ENCODE measurements at places on chromosomes 2 and 18. TPM values are rescaled to one million over a fixed set of nuclear protein-coding genes. Genes with fewer than 3 reads are reported as not detected.

The NTSR2 gene
- total RNA-seq, result not detected

DNA sequence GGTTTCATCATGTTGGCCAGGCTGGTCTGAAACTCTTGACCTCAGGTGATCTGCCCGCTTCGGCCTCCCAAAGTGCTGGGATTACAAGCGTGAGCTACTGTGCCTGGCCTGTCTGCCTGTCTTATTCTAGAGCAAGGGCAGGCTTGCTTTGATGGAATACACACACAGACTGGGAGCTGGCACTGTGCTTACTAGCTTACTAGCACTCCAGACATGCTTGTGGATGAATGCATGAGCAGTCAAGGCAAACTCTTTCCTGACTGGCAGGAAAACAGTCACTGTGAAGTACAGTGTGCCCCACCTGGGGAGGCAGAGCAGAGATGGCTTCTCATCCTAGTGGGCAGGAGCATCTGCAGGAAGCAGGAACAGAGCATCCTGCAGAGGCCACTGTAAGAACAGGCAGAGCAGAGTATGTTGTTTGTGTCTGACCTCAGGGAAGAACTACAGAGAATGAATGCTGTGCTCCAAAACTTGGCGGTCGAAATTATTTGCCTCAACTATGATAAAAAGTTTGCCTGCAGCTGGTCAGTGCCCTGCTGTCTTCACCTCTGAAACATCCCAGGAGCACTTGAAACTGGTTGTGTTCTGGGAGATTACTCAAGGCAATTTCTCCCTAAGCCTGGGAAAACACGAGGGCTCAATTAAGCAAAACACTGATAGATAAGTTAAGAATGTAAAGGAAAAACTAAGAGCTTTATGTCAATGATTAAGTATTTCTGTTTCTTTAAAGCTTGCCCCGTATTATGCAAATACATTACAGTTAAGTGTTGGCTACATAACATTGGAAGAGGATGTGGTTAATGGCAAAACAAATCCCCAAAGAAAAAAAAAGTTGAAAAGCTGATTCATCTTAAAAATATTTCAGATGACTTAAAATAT, 102.4 kb downstream of the VAPA start:
- no peak for DNase-seq

The EMILIN2 gene
- total RNA-seq, result 34.5 TPM

DNA sequence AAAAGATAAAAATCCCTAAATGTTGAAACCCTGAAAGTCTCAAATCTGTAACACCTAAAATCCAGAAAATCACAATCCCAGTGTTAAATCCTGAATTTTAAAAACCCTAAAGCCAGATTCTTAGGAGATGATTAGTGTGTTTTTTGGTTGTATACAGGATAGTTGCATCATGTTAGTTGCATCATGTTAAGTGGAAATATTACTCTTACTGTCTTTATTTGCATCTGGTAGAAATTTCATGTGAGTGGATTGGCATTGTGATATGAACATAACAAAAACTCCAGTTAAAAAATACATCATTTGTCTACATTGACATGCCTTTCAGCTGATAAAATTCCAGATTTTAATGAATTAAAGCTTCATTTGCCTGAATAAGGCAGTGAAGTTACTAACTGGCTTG, 683.1 kb upstream of the ACVR2A start:
- no peak for DNase-seq

GRCh38 chr2:68190991-68191731, 33.5 kb downstream of the PNO1 start:
- DNase-seq, result no peak

DNA sequence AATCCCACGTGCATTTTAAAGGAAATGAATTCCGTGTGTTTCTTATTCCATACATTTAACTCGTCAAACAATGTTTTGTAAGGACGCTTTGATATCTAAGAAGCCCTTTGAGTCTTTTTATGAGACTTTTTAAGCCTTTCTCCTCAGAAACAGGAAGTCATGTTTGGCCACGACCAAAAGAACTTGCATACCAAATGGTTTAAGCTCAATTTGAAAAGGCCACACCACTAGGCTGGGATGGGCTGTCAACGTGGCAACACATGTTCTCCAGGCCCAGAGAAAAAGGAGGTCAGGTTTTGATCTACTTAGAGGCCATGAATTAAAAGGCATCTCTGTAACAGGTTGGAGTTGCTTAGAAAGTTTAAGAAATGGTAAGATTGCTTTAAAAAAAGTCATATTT, 441.8 kb downstream of the CMPK2 start:
- DNase-seq, result no peak

DNA sequence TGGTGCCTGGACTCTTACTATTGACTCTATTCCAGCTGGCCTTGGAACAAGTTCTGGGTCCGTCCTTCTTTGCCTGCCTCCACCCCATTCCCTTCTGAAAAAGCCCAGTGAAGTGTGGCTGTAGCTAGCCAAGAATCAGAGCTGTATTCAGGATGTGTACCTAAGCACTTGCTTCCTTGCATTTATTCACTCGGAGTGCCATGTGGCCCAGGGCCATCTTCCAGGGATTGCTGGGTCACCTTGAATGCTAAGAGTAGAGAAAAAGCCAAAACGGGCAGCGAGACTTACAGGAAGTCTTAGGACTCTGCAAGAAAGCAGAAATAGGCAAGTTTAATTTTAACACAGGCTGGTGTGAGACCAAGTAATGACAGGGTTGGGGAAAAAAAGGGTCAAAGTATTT, 4.1 kb downstream of the ITGA6 start:
- peak; percentile 55 for DNase-seq

The CNGA3 gene
- total RNA-seq, result not detected

GRCh38 chr2:9102861-9103662, 99.6 kb upstream of the MBOAT2 start:
- peak; percentile 44 for DNase-seq

GRCh38 chr2:86541334-86541733, 21.9 kb downstream of the CHMP3 start:
- DNase-seq, result no peak

GRCh38 chr2:237717366-237718276, 81.0 kb upstream of the RBM44 start:
- DNase-seq, result no peak

GRCh38 chr2:41910126-41910525, 137.7 kb upstream of the PKDCC start:
- DNase-seq, result no peak

GRCh38 chr2:146209842-146210275, 1635.0 kb upstream of the ACVR2A start:
- DNase-seq, result no peak

DNA sequence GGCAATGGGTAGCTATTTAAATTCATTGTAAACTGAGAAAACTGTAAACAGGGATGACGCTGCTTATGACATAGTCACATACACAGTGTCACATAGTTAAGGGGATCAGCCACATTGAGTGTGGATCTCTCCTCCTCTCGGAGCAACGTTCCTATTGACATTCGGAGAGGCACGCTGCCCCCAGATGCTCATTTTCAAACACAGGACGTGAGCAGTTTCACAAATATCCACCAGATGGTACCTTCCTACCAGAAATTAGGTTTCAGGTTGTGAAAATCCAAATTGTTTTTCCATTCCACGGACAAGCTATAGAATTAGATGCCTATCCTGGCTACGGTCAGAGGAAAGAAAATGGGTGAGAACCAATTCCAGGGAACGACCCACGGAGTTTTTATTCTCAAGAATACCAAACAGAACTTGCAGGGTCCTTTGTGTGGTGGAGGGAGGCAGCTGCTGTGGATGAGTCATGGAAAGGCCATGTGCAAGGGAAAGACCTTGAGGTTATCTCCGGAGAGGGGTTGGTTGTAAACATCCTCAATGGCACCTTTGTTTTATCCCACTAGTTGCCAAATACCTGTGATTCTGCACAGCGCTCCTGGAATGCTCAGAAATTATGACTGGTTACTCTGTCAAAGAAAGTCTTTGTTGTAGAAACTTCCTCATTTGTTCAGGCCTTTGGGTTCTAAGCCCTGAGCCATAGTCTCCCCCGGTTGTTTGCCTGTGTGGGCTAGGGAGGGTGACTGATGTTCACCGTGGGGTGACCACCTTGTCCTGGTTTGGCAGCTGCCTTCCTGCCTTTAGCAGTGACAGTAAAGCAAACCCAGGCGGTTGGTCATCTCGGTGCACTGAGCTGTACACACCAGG, 88.0 kb downstream of the ACTR3 start:
- DNase-seq, result no peak

DNA sequence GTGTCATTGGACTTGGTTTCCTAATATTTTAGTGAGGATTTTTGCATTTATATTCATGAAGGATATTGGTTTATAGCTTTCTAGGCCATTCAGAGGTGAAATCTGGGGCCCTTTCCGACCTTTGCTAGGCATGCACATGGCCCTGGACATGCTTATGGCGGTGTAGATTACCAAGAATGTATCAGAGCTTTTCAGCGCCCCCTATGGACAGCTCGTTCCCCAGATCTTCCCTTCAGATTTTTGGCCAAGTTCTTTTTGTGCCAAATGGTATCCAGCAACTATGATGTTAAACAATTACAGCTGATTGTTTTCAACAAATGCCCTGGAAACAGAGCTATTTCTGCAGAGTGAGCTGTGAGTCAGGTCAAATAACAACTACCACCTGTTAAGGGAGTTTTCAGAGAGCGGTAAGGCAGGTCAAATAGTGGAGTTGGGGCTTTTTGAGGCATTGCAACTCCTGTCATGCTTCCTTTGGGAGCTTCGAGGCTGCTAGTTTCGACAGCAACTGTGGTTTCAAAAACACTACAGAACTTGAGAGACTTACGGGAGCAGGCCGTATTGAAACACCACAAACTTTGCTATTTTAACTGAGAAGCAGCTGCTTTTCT, 188.3 kb downstream of the ZNF516 start:
- no peak for DNase-seq

DNA sequence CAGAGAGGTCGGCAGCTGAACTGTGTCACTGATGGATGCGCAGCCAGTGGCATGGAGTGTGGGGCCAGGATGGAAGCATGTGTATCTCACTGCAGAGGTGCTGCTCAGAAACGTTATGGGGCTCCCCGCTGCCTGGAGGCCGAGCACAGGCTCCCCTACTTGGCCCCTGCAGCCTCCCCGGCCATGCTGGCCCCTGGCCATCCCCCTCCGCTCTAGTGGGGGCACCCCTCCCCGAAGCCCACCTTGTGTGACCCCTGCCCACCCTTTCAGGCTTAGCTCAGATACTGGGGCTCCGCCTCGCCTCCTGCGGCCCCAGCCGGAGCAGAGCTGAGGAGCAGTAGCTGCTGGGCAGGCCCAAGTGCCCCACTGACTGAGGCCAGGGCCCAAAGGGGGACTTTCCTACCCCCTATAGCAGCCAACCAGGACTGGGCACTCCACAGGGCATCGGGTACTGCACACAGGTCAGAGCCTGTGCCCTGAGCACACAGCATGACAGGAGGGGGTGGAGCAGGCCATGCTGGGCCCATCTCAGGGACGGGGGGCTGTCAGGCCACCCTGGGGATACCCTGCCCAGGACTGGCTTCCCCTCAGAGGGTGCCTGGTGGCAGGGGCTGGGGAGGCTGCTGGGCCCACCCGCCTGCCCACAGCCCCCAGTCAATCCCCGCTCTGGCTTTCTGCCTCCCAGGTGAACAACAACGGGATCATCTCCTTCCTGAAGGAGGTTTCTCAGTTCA, 31.3 kb downstream of the SNED1 start:
- no peak for DNase-seq

The PJVK gene
- total RNA-seq, result 2.2 TPM

The IL18R1 gene
- 11.0 TPM for total RNA-seq

The FOXD4L1 gene
- total RNA-seq, result 0.16 TPM

GRCh38 chr2:37060446-37060845, 23.7 kb downstream of the HEATR5B start:
- DNase-seq, result no peak

GRCh38 chr2:215171151-215171550, 32.7 kb upstream of the ABCA12 start:
- DNase-seq, result no peak

DNA sequence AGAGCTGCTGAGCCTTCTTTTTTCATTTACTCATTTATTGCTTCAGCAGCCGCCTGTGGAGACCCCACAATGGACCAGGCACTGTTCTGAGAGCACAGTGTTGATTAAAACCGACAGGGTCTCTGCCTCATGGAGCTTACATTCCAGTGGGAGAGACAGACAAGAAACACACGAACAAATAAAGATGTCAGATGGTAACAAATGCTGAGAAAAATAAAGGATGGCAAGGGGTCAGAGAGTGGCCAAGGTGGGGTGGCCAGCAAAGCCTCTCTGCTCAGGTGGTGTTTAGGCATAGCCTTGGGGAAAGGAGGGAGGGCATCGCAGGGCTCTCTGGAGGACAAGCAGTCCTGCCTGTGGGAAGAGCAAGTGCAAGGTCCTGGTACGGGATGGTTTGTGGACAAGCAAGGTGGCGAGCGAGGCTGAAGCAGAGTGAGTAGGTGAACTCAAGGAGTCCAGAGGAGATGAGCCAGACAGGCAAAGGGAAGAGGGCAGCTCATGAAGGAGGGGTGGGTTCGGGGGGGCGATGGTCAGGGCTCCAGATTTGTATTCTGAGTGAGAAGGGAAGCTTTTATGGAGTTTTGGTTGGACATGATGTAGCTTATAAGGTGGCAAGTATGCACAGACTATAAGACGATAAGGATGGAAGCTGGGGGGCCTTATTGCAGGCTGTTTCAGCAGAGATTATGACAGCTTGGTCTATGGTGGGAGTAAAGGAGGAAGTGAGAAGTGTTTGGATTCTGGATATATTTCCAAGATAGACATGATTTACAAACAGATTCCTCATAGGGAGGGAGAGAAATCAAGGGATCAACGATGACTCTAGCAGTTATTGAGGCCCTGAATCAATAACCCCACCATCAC, 8.8 kb upstream of the ITGB6 start:
- no peak for DNase-seq

DNA sequence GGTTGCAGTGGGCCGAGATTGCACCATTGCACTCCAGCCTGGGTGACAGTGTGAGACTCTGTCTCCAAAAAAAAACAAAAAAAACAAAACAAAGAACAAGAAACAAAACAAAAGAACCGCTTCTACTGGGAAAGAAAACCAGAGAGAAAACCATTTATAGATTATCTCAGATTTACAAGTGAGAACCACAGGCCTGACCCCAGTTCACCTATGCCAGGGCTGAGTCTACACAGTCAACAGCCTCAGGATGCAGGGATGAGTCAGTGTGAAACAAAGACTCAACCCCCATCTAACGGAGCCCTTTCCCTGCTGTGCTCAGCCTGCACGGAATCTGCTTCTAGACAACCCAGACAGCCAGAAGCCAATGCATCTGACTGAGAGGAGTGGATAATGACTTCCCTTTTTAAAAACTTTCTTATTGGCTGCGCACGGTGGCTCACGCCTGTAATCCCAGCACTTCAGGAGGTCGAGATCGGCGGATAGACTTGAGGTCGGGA, 25.5 kb upstream of the YWHAQ start:
- DNase-seq, result peak; percentile 17

GRCh38 chr2:237440819-237441281, 26.9 kb upstream of the COL6A3 start:
- no peak for DNase-seq

The SLC4A5 gene
- total RNA-seq, result 6.2 TPM

The CDK5R2 gene
- total RNA-seq, result not detected

The TRIB2 gene
- 39.7 TPM for total RNA-seq

The BOLL gene
- total RNA-seq, result not detected

The ZSWIM2 gene
- not detected for total RNA-seq

DNA sequence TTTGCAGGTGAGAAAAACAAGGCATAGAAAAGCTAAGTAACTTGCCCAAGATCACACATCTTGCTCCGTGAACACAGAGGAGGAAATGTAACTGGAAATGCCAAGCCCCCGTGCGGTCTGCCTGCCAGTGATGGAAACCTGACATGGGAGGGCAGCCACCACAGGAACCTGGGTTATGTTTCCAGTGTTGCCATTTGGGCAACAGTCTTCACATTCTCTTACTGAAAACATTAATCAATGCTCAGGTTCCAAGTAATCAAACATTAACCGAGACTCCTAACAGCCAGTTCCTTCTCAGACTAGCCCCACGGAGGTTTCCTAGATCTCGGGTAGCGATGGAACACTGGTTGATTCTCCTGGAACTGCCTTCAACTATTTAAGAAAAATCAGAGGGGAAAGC, 2.5 kb downstream of the TGFA start:
- no peak for DNase-seq
